ENCODE measurements at places on chromosomes 5 and 9.
A peak's percentile ranks its signal among the peaks of the same experiment; 100 is the strongest.

GRCh38 chr5:39800042-39800601, 375.3 kb upstream of the DAB2 start:
- DNase-seq: no peak

DNA sequence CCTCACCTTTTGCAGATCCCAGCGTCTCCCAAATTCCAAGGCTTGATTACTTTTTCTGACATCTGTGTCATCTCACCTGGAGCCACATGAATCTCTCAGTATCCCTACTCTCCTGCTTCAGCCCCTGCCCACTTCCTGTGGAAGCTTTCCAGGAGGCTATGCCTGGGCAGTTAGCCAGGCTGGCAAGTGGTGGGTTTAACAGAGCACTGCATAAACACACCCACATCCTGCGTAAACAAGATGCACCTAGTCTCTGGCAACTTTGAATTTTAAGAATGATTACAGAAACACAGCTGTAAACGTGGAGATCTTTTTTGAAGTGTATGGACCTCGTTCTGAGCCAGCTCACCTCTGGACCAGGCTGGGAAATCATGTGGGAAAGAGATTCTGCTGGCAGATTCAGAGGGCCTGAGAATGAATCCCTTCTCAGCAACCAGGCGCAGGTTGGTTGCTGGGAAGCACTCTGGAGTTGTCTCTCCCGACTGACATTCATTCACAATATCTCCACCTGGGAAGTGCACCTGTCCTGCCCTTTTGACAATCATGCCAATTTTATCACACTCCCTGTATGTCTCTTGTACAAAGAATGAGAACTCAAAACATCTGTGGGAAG, 55.7 kb upstream of the FANCC start:
- no peak for DNase-seq

DNA sequence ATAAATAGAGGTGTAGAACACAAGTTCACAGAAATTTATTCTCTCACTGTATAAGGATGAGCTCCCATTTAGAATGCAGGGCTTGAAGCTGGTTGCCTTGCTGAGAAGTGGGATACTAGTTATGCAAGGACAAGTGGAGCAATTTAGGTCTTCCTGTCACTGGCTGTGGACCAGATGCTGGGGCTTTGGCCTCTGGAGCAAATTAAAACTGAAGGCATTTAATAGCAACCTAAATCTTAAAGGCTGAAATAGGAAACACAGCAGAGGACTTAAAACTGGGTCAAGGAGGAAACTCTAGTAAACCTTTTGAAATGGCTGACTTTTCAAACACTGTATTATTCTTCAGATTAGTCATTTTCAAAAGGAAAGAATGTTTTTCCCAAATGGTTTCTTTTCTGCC, 319.4 kb downstream of the RAB3C start:
- DNase-seq: no peak

DNA sequence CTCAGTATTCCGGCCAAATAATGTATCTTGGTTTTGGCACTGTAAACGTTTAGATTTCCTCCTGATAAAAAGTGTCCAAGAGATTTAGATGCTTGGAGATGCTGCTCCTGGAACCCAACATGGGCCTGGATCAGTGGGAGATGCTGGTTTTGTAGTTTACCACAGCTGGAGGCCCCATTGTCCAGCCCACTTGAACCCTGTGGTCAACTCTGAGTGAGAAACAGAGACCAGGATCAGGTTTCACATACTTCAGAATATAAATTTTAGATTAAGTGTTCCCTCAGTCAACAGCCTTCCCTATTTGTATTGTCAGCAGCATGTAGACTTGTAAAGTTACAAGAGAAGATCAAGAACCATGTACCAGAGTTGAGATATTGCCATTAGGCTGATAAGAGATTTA, 144.7 kb upstream of the C9orf72 start:
- DNase-seq: no peak

GRCh38 chr5:88805151-88805784, 77.7 kb downstream of the MEF2C start:
- no peak for DNase-seq

DNA sequence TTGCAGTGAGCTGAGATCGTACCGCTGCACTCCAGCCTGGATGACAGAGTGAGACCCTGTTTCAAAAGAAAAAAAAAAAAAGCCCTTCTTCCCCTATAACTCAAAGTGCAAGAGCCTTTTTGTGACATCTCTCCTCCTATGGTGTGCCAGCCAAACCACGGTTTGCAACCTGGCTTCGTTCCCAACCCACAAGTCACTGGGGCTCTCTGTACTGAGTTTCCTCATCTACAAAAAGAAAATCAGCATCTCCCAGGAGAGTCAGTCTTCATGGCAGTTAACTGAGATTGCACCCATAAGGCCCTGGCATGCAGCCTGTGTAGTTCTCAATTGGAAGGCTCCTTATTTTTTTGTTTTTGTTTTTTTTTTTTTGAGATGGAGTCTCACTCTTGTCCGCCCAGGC, 14.8 kb downstream of the ODF2 start:
- no peak for DNase-seq

- peak; percentile 25 for DNase-seq
Measured at GRCh38 chr5:88833371-88834130, 49.4 kb downstream of the MEF2C start.

GRCh38 chr9:108056805-108057386, 567.3 kb upstream of the KLF4 start:
- no peak for DNase-seq

DNA sequence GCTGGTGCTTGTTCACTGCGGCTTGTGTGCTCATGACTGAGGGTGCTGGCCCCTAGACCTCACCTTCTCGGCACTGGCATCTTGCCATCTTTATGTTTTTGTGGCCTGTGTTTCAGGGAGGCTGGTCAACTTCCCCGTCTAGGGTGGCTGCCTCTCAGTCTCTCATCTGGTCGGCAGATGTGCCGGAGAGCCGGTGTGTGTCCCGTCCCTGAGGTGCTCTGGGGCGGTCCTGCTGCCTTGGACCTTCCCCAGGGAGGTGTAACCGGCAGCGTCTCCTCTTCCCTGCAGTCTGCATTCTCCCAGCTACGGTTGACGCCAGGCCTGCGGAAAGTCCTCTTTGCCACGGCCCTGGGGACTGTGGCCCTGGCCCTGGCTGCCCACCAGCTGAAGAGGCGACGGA, 5.6 kb downstream of the MIGA2 start:
- DNase-seq: no peak
